ENCODE measurements at places on chromosomes 12 and 14. TPM values are rescaled to one million over a fixed set of nuclear protein-coding genes. Genes with fewer than 3 reads are reported as not detected.

SPIC gene
- total RNA-seq, result not detected

TROAP gene
- total RNA-seq, result 12.5 TPM

PRIMA1 gene
- not detected for total RNA-seq

C3AR1 gene
- not detected for total RNA-seq

CRIP2 gene
- 200 TPM for total RNA-seq

GALNT8 gene
- 0.13 TPM for total RNA-seq

VAMP1 gene
- 7.9 TPM for total RNA-seq

ANKS1B gene
- total RNA-seq, result 0.19 TPM

BRF1 gene
- 51.7 TPM for total RNA-seq

CD63 gene
- 1,347 TPM for total RNA-seq

LAG3 gene
- total RNA-seq, result 0.16 TPM

ADAM21 gene
- total RNA-seq, result 0.44 TPM

GAS2L3 gene
- total RNA-seq, result 25.3 TPM

PRB2 gene
- not detected for total RNA-seq

OLR1 gene
- under 0.01 TPM for total RNA-seq

RNASE8 gene
- total RNA-seq, result not detected

TAS2R7 gene
- total RNA-seq, result not detected

KRT74 gene
- total RNA-seq, result not detected

SLC35F4 gene
- not detected for total RNA-seq

ETNK1 gene
- 17.0 TPM for total RNA-seq

All from bladder microvascular endothelial cell (primary cell).